ENCODE measurements at places on chromosomes 3 and 15. TPM values are rescaled to one million over a fixed set of nuclear protein-coding genes. Genes with fewer than 3 reads are reported as not detected.

Gene PLA1A
- 1.6 TPM for total RNA-seq

- DNase-seq, result no peak
Measured at GRCh38 chr15:80560601-80561400, 134.3 kb upstream of the ABHD17C start.

Gene NRROS
- 4.2 TPM for total RNA-seq

Gene CLSTN2
- total RNA-seq, result 9.7 TPM

Gene PARP15
- 3.9 TPM for total RNA-seq

- no peak for DNase-seq
Measured at GRCh38 chr3:153166206-153166605, 4.2 kb downstream of the RAP2B start.

Measured in ureter (tissue), 1 donor.